T-cell (primary cell): ENCODE measurements at places on chromosomes 11 and 22. TPM values are rescaled to one million over a fixed set of nuclear protein-coding genes. Genes with fewer than 3 reads are reported as not detected.

Gene PLAAT2
- 0.53 TPM for total RNA-seq

Gene LIMK2
- 31.5 TPM for total RNA-seq

Gene CWF19L2
- 28.2 TPM for total RNA-seq

Gene TBX10
- total RNA-seq: not detected

Gene UPK2
- not detected for total RNA-seq

GRCh38 chr11:2303627-2304505 lies 2.1 kb downstream of the TSPAN32 start:
- no peak for DNase-seq
- H3K27me3 ChIP-seq: no peaks in the 10 kb centered on the region
- H3K4me1 ChIP-seq: peaks cover 93% of the 10 kb centered on the region
- H3K4me3 ChIP-seq: peak overlapping the region; percentile 76
- peak overlapping the region; percentile 74 for H3K27ac ChIP-seq
- peaks cover 13% of the 10 kb centered on the region for H3K36me3 ChIP-seq

GRCh38 chr11:34492806-34493414 lies 20.7 kb downstream of the ELF5 start:
- no peaks in the 10 kb centered on the region for H3K4me1 ChIP-seq
- no peak overlapping the region for H3K27ac ChIP-seq

- H3K27me3 ChIP-seq: no peaks in the 10 kb centered on the region
- DNase-seq: no peak
- H3K4me1 ChIP-seq: no peaks in the 10 kb centered on the region
- H3K4me3 ChIP-seq: no peak overlapping the region
- H3K27ac ChIP-seq: no peak overlapping the region
- no peaks in the 10 kb centered on the region for H3K36me3 ChIP-seq
Measured at GRCh38 chr11:27660171-27660570, 40.1 kb downstream of the BDNF start.

DNA sequence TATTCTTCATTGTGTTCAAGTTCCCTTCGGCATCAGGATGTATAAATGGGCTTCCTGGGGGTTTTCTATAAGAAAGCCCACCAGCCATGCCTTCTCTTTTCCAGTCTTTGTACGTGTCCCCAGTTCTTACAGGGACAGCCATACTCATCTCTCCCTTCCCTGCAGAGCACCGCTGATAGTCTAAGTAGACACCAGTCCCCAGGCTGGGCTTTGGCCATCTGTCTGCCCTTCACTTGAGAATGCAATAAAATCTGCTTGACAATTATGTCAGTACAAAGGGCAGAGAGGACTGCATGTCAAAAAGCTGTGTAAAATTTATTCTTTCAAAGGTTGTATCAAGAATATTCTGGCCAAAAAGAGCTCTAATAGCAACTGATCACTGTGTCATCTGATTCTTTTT lies 27.3 kb downstream of the NTM start:
- no peak overlapping the region for H3K4me3 ChIP-seq
- H3K36me3 ChIP-seq: no peaks in the 10 kb centered on the region
- H3K27me3 ChIP-seq: no peaks in the 10 kb centered on the region
- no peak overlapping the region for H3K27ac ChIP-seq

- H3K4me1 ChIP-seq: peaks cover 14% of the 10 kb centered on the region
- H3K27ac ChIP-seq: no peak overlapping the region
- DNase-seq: no peak
- H3K36me3 ChIP-seq: no peaks in the 10 kb centered on the region
- H3K27me3 ChIP-seq: peaks cover 8% of the 10 kb centered on the region
Measured at GRCh38 chr11:77589181-77589520, 602 bp upstream of the AQP11 start.
